ENCODE measurements at places on chromosomes 5 and 9.

DNA sequence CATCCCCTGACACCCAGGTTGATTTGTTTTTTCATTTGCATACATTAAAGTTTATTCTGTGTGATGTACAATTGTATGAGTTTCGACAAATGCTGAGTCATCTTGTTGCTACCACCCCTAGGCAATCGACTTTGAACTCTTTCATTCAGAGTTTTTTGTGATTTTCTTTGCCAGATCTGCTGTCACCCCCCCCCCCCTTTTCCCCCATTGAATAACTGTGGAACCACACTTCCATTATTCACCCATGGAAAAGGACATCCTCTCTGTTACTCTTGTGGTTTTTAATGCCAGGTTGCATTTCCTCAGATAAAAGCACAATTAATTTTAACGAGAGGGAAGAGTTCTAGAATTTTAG is 13.7 kb upstream of the FAM120AOS start:
- no peak for DNase-seq

DNA sequence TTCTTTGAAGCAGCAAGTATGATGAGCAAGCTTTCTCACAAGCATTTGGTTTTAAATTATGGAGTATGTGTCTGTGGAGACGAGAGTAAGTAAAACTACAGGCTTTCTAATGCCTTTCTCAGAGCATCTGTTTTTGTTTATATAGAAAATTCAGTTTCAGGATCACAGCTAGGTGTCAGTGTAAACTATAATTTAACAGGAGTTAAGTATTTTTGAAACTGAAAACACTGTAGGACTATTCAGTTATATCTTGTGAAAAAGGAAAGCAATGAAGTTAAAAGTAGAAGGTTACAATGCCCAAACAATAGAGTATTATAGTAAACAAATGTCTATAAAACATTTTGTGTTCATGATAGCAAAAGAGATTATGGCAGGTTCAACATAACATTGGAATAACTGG is 88.6 kb downstream of the JAK2 start:
- no peak for DNase-seq

GRCh38 chr5:106094204-106094607 is 1576.5 kb downstream of the EFNA5 start:
- no peak for DNase-seq

DNA sequence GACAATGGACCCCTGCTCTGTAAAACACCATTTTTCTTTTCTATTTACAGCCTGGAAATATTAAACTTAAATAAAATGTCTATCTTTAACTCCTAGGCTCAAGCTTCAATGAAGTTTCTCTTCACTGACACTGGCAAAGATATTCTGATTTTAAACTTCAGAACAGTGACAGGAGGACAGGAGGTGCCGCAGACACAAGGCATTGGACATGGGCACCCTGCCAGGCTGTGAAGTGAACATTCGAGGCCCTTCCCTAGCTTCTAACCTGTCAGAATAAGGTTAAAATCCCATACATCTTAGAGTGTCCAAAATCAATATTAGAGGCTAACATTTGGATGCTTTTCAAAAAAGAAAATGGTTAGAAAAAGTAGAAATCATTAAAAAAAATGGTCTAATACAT is 9.2 kb downstream of the SEMA5A start:
- DNase-seq = no peak

GRCh38 chr9:130275156-130275555 is 9.6 kb downstream of the HMCN2 start:
- DNase-seq = no peak

DNA sequence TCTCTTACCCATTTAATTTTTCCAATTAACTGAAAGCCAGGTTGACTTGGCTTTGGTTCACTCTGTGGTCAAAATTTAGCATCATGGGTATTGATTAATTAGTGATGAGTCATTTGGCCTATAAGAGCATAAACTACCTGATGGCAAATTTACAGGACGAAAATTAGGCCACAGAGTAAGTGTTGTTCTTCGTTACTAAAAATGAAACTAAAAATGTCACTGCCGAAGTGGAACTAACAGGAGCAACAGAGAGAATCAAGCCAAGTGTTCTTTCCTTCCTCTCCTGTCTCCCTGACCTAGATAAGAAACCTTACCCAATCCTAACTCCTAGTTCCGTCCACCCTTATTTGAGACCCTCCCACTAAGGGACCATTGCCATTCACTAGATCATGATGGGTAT is 176.9 kb downstream of the RAB3C start:
- no peak for DNase-seq

DNA sequence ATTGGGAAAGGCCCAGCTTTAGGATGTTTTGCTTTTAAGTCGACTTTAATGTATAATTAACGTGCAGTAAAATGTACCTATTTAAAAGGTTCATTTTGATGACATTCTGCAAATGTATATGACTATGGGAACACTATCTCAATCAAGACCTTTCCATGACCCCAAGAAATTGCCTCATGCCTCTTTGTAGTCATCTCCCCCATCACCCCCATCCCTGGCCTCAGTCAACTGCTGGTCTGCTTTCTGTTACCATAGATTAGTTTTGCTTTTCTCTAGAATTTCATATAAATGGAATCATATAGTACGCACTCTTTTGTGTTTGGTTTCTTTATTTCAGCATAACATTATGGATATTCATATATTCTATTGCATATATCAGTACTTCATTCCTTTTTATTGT is 80.7 kb upstream of the C9orf72 start:
- no peak for DNase-seq

GRCh38 chr5:152456815-152457443 is 51.9 kb upstream of the NMUR2 start:
- no peak for DNase-seq

DNA sequence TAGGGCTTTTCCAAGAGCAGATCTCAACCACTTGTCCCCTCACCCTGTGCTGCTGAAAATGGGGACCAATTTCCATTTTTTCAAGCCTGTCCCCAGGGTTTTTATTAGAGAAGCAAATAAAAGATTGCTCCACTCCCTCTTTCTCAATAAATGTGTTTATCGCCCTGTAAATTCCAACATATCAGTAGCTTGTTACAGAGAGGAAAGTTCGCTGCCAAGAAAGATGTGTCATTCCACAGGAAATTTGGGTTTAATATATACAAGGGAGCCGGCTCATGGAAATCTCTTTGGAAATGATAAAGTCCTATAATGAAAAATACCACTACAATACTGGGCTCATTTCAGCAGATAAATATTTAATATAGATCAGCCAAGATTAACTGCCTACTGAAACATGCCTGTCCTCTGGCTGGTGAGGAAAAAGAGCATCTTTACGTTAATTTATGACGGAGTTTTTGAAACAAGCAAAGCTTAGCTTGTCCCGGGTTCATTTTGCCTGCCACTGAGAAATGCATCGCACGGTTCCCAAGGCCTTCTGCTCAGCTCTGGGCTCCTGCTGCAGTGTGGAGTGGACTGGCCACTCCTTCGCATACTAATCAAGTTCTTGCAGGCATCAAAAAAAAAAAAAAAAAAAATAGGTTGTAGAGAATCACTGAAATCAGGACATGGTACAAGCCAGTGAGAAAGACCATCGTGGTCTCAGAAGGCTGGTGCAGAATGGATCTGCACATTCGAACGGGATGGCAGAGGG is 84.5 kb downstream of the BRINP1 start:
- DNase-seq = no peak

GRCh38 chr9:121133104-121133816 is 58.5 kb downstream of the CNTRL start:
- peak; percentile 74 for DNase-seq

GRCh38 chr5:113292462-113292861 is 142.3 kb downstream of the TSSK1B start:
- DNase-seq = no peak

DNA sequence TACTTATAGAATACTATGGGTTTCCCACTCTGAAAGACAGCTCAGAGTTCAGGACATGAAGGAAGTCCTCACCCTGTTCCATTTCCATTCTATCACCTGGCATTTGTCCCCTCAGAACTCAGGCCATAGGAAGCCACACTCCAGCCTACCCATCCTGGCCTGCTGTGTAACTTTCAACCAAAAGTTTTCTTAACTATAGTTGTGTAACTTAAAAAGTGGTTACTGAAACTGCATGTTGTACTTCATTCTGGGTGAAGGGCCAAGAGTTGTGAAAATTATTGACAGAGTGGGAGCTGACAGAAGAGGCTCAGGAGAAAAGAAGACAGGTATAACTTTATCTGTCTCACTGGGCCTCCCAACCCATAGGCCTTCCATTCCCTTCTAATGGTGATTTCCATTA is 212.5 kb downstream of the RAB3C start:
- DNase-seq = no peak

DNA sequence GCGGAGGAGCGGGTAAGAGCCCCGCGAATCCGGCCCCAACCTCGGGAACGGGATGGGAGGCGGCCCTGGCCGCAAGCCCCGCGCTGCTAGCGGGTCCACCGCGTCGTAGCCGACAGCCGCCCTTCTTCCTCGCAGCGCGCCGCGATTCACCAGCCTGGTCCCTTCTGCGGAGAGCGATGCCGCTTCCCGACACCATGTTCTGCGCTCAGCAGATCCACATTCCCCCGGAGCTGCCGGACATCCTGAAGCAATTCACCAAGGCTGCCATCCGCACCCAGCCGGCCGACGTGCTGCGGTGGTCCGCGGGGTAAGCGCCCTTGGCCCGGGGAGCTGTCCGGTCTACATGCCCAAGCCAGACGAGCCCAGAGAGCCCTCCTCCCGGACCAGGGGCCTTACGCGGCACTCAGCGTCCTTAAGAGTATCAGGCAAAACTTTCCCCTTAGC is 335 bp downstream of the ROPN1L start:
- no peak for DNase-seq

DNA sequence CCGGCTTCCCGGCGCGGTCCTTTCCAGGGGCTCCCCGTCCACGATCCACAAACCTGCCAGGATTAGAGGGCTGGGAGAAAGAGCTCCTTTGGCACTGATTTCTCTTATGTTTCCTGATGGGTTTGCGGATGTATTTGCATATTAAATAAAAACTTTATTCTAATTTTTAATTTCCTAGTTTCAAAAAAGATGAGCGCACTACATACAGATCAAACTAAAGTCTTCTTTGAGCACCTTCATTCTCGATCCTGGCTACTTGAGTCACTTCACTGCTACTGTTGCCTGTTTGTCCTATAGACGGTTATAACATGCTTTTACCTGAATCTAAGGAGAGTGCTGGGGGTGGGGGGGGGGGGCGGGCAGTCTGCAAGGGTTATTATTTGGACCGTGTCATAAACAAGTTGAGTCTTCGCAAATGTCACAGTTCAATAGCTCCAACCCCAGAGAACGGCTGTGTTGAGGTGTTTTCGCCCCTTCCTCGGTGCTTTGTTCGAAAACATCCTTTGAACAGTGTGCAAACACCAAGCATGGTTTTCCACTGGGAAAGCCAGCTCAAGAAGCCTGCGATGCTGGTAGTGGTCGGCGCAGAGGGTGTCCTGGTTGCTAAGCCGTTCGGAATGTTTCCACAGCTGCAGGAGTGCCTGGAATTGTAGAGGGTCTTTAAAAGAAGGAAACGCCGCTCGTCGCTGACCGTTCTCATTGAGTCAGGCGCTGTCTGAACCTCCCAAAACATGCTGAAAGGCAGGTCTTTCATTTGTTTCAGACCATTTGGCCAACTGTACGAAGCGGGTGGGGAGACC is 1.1 kb upstream of the STK10 start:
- no peak for DNase-seq

DNA sequence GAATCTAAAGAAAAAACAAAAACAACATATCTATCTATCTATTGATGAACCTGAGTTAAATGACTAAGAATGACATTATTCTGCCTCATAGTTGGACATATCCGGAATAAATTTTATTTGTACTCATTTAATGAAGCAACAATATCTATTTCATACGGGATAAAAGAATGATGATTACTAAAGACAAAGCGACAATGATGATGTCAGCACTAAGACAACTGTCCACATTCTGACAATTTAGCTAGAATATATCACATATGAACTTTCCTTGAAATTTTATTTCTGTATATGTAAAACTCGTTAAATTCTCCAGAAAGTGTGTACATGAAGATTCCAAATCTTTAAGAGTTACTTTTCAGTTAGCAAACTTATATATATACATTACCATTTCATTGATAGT is 23.2 kb upstream of the SHISAL2B start:
- no peak for DNase-seq

DNA sequence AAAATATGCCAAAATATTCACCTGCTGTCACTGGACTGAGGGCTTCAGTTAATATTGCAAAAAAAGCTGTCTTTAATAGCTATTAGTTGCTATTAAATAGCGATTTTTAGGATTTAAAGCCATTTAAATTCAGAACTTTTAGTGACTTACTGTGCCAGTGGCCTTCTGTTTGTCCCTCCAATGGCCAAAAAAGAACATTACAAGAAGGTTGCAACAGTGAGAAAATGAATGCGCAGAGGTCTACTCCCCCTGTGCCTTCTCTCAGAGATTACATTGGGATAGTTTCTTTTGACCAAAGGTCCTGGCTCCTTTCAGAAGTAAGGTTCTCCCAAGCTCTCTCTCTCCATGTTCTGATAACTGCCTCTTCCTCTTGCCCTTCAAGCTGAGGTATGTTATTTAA is 930.3 kb upstream of the ARRDC3 start:
- no peak for DNase-seq

DNA sequence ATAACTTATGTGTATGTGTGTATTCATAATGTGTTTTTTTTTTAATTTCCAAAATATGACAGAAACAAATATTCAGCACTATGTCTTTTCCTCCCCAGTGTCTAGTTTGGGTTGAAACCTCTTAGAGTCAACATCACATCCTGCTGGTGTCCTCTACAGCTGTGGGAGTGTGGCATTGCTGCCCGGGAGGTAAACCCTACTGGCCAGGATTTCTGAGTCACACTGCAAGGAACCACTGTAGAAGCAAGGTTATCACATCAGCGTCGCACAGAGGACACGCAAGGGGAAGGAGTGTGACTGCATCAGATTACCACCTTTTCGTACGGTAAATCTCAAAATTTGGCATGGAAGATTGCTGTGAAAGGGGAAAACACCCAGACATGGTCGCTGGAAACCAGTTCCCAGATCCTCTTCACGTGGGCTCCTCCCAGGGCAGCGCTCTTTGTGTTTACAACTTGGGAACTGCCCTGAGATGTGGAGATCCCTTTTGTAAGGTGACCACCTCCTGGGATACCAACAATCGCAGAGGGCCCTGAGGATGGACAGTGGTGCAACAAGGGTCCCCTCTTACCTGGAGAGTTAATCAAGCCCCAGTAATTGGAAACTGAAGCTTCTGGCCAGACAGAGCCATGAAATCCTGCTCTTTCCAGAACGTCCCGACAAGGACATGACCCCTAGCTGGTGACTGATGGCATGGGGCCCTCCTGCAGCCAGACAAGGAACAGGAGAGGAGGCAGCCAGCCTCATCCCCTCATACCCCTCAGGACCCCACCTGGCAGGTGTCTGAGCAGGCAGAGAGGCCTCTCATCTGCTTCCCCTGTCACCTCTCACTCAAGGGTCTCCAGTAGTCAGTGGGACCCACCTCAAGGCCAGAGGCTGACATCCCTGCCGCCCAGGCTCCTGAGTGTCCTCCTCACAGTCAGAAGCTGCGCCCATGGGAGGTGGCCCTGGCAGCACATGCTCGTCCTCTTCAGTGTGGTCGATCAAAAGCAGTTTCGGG is 194.7 kb downstream of the MED10 start:
- DNase-seq = no peak

GRCh38 chr5:80711938-80712337 is 57.2 kb upstream of the DHFR start:
- no peak for DNase-seq

All from CD4-positive, alpha-beta T cell treated with Interleukin-1 beta for 1 hour (primary cell).